Fibroblast of lung (primary cell): ENCODE measurements at places on chromosomes 1 and 21. TPM values are rescaled to one million over a fixed set of nuclear protein-coding genes. Genes with fewer than 3 reads are reported as not detected.

KRTAP19-1 gene
- polyA plus RNA-seq, result not detected in 2 replicates

- DNase-seq, result no peak
These were observed 74.8 kb upstream of the ECE1 start for GRCh38 chr1:21365036-21365435.

DNA sequence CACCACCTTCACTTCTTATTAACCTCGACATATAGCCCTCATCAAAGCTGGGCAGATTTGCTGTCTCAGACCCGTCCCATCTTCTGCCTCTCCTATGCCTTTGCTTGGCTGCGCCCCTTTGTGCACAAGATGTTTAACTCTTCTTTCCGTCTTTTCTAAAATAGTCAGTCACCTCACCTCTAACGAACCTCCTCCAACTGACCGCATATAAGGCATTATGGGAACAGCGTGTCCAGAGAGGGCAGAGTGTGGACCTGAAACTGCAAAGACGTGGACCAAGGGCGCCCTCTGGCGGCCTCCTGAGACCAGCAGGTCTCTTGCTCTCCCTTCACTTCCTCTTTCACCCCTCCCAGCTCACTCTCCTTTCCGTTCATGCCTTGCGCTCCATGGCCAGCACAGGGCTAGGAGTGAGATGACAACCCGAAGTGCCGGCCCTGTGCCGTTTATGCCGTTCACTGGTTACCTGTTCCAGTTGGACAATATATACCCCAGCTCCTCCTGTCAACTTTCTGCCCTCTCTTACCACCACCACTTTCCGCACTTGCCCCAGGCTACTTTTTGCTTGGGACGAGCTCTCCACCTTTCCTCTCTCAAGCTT is 2.5 kb upstream of the METTL25B start:
- DNase-seq, result peak; percentile 76

GRCh38 chr1:224521904-224522734 is 87.5 kb upstream of the WDR26 start:
- DNase-seq, result no peak

DNA sequence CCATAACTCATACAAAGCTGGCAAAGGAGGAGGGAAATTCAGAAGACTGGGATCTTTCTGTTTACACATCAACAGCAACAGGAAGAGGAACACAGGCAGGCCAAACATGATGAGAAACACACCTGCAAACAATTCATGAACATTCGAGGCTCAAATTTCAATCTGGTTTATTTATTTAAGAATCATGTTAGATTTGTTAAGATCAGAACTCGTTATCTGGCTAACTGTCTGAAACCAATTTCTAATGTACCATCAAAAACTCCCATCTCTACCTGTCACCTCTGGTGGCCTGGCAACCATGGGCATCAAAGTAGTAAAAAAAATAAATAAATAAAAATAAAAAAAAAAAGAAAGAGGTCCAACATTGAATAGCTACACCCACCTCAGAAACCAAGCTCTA is 9.8 kb downstream of the LBR start:
- DNase-seq, result no peak

GRCh38 chr21:29443411-29444010 is 144.8 kb downstream of the BACH1 start:
- peak; percentile 26 for DNase-seq
